ENCODE measurements at places on chromosomes 2 and 18. TPM values are rescaled to one million over a fixed set of nuclear protein-coding genes. Genes with fewer than 3 reads are reported as not detected.

The SERPINB13 gene
- not detected for total RNA-seq

The SH3BP4 gene
- 44.4 TPM for total RNA-seq

The SNTG2 gene
- 27.8 TPM for total RNA-seq

The HAAO gene
- total RNA-seq = 8.4 TPM

The VWA3B gene
- not detected for total RNA-seq

The LAMA3 gene
- total RNA-seq = 0.50 TPM

The SUCLG1 gene
- total RNA-seq = 52.4 TPM

The MZT2A gene
- total RNA-seq = 162 TPM

The NCOA1 gene
- 16.9 TPM for total RNA-seq

The RALB gene
- 18.0 TPM for total RNA-seq

The XDH gene
- total RNA-seq = 3.7 TPM

The SANBR gene
- total RNA-seq = 8.9 TPM

The STAMBP gene
- total RNA-seq = 34.4 TPM

The ALLC gene
- total RNA-seq = not detected

The CENPA gene
- 37.4 TPM for total RNA-seq

The NAT8 gene
- total RNA-seq = not detected

The KCNS3 gene
- total RNA-seq = 18.1 TPM

The CXCR1 gene
- not detected for total RNA-seq

The VRK2 gene
- 20.1 TPM for total RNA-seq

The EPB41L3 gene
- total RNA-seq = 20.1 TPM

The PTPRN gene
- total RNA-seq = 5.7 TPM

The TUBA3E gene
- total RNA-seq = 0.18 TPM

The MROH2A gene
- total RNA-seq = 0.16 TPM

The ZNF521 gene
- total RNA-seq = 13.8 TPM

The MBOAT2 gene
- 19.2 TPM for total RNA-seq

The AGXT gene
- total RNA-seq = 0.16 TPM

The DAW1 gene
- total RNA-seq = 0.61 TPM

The SERPINB5 gene
- 0.18 TPM for total RNA-seq

The RAPGEF4 gene
- total RNA-seq = 0.78 TPM

The LINC00305 gene
- total RNA-seq = not detected

Data from WTC11 (cell line).